ENCODE measurements at places on chromosomes 4 and X.
A peak's percentile ranks its signal among the peaks of the same experiment; 100 is the strongest.

DNA sequence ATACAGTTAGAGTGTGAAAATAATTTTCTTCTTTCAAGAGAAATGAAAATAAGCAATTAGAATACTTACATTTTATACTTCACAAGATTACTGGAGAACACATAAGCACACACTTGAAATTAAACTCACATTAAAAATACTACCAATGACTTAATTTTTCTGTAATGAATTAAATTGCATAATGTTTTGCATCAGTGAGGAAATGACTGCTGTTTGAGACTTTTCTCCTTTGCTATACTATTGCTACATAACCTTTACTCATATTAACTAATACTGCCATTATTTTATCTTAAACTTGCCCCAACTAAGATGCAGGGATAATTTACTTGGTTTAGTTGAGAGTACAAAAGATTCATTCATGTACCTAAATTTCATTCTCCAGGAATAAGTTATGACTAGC lies 590.9 kb downstream of the ARAP2 start:
- no peak for DNase-seq

GRCh38 chr4:26731351-26732035 lies 129.1 kb upstream of the STIM2 start:
- no peak for DNase-seq

DNA sequence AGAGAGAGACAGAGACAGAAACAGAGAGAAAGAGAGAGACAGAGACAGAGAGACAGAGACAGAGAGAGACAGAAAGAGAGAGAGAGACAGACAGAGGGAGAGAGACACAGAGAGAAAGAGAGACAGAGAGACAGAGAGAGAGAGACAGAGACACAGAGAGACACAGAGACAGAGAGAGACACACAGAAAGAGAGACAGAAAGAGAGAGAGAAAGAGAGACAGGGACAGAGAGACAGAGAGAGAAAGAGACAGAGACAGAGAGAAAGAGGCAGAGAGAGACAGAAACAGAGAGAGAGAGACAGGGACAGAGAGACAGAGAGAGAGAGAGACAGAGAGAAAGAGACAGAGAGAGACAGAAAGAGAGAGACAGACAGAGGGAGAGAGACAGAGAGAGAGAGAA lies 52.9 kb downstream of the CRLF2 start:
- DNase-seq = no peak

DNA sequence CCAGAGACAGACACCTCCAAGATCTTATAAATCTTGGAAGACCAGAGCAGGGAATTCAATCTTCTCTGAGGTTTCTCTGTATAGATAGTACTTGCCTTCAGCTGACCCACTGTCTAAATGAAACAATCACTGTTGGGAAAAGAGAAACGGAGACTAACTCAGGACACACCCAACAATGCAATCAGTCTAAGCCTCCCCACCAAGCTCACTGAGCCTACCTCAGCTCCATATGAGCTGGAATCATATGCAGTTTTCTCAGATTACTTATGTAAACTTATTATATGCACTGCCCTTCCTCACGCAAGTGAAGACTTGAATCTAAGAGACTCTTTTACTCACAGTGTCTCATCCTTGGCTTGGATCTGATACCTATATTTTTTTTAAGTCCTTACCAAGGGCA lies 110.5 kb downstream of the PCDH19 start:
- no peak for DNase-seq

- no peak for DNase-seq
Measured at GRCh38 chr4:140111256-140111655, 42.7 kb downstream of the MAML3 start.

GRCh38 chr4:102263024-102263787 lies 82.1 kb downstream of the SLC39A8 start:
- peak; percentile 54 for DNase-seq

GRCh38 chrX:38279188-38279587 lies 48.1 kb downstream of the RPGR start:
- DNase-seq = no peak

GRCh38 chr4:59831746-59832145 lies 1368.4 kb upstream of the ADGRL3 start:
- no peak for DNase-seq
